ENCODE measurements at places on chromosomes 13 and 19. TPM values are rescaled to one million over a fixed set of nuclear protein-coding genes. Genes with fewer than 3 reads are reported as not detected.

- DNase-seq = peak; percentile 33
Measured at GRCh38 chr13:51148952-51149573, 38.0 kb upstream of the C13orf42 start.

OVOL3 gene
- polyA plus RNA-seq = not detected

CTXN1 gene
- polyA plus RNA-seq = 33.9 TPM

- DNase-seq = no peak
Measured at GRCh38 chr13:99217461-99218110, 16.9 kb downstream of the UBAC2 start.

DNA sequence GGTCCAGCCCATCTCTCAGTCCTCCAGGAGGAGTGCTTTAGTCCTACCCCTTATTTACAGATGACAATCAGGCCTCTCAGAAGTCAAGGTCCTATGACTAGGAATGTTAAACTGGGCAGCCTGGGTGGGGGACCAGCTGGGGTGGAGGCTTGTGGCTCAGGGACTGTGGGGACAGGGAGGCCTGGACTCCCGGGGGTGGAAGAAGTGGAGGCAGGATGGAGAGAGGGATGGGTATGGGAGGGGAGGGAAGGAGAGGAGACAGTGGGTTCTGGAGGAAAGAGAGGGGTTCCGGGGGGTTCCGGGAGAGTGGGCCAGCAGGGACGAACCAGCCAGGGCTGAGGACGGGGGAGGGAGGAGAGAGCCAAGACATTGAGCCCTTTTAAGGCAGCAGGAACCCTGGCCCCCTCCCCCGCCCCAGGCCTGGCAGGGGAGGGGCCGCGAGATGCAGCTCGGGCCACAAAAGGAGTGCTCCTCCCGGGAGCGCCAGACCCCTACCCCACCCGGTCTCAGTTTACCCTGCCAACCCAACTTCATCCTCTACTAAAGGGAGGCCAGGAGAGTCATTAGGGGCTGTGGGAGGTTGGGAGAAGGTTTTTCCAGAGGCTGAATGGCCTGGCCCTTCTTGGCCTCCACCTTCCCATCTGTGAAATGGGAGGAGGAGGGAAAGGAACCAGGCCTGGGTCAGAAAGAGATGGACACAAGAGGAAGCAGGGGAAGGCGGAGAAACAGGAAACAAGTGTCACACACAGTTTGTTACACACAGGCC lies 1.7 kb downstream of the DMPK start:
- no peak for DNase-seq

FBXW9 gene
- 15.1 TPM for polyA plus RNA-seq

DNA sequence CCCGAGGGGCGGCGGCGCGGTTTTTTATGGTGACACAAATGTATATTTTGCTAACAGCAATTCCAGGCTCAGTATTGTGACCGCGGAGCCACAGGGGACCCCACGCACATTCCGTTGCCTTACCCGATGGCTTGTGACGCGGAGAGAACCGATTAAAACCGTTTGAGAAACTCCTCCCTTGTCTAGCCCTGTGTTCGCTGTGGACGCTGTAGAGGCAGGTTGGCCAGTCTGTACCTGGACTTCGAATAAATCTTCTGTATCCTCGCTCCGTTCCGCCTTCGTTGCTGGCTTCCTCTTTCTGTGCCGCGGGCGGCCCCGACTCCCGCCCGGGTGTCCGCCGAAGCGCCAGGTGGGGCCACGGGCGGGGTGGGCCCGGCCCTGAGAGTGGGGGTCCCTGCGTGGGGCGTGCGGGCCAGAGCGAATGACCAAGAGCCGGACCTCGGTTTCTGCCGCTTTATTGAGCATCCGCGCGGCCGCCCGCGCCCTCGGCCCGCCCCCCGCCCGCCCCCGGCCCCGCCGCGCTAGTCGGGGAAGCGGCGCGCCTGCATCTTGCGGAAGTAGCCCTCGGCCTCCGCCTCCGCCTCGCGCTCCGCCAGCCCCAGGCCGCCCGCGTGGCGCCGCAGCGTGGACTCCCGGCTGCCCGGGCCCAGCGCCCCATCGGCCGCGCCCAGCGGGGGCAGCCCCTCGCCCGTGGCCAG lies 9.6 kb downstream of the PLPPR3 start:
- no peak for DNase-seq

RNF225 gene
- polyA plus RNA-seq = not detected

DNA sequence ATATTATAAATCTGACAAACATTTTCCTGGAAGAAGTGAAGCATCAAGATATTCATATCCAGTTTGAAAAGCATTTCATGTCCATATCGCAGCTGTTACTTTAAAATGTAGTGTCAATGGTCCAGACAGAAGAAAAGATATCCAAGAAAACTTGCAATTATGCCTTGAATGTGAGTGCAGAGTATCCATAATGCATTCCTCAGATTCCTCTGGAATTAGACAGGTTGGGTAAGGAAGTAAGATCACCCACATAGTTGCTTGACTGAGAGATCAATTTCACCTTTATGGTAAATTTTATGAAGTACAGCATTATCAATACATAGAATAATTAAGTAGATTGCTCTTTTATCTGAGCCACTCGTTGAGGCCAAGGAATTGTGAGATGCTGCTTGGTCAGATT lies 327.0 kb upstream of the SLITRK5 start:
- DNase-seq = no peak

DNA sequence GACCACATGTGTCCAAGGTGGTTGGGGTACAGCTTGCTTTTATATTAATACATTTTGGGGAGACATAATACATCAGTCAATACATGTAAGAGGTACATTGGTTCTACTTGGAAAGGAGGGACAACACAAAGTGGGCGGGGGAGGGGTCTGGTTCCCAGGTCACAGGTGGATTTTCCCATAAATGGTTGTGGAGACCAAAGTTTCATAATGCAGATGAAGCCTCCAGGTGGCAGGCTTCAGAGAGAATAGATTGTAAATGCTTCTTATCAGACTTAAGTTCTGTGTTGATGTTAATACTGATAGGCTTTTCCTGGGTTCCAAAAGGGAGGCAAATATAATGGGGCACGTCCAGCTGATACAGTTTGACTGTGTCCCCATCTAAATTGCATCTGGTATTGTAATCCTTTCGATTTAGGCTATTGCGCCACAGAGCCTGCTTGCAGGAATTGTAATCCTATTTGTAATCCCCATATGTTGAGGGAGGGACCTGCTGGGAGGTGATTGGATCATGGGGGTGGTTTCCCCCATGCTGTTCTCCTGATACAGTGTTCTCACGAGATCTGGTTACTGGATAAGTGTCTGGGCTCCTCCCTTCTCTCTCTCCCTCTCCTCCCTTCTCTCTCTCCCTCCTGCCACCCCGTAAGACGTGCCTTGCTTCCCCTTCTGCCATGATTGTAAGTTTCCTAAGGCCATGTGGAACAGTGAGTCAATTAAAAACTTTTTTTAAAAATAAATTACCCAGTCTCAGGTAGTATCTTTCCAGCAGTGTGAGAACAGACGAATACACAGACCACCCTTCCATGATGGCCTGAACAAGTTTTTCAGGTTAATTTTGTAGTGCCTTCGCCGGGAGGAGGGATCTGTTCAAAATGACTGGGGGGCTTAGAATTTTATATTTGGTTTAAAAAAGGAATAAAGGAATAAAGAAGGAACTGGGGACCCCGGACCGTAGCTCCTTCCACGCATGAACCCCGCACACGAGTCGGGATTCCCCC lies 44.9 kb downstream of the ZNF823 start:
- DNase-seq = no peak

ZNF473 gene
- 16.5 TPM for polyA plus RNA-seq

DNA sequence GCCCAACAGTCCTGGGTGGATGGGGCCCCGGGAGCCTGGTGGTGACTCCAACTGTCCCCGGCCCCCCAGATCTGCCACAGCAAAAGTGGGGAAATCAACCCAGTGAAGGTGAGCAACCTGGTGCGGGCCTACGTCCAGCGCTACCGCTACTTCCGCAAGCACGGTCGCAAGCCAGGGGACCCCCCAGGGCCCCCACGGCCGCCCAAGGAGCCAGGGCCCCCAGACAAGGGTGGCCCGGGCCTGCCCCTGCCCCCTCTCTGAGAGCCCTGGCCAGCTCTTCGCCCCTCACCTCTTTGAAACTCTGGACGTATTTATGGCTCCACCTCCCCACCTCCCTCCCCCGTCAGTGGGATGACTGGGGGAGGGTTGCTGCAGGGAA lies 7.5 kb downstream of the IRF3 start:
- DNase-seq = no peak

GRCh38 chr19:33432015-33432414 lies 58.5 kb downstream of the CEBPG start:
- no peak for DNase-seq

DNA sequence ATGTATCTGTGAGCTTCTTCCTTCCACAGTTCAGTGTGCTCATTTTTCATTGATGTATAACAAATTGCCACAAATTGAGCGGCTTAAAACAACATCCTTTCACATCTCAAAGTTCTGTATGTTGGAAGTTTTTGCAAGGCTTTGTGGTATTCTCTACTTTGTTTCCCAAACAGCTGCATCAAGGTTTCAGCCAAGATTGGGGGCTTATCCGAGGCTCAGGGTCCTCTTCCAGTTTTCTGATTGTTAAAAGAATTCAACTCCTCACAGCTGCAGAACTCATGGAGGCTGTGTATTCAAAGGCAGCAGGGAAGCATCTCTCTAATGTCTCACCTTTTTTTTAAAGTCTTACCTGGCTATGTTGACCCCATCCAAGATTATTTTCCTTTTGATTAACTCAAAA lies 1369.8 kb downstream of the PCDH9 start:
- no peak for DNase-seq

DNA sequence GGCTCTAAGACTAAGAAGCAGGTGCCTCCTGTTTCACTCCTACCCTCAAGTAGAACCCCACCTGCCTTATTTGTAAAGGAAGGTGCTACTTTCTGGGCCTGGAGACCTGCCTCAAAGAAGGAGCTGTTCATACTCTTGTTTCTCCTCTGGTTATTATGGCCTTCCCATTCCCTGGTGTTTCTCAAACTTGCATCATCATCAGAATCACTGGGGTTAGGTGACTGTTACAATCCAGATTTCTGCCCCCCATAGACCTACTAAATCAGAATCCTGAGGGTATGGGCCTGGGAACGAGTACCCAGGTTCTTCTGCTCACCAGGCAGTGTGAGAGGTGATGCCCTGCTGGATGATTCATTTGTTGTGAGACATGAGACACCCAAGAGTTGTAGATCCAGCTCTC lies 18.4 kb downstream of the SAMD4B start:
- no peak for DNase-seq

SYNGR4 gene
- polyA plus RNA-seq = 0.70 TPM

RAB3D gene
- 16.5 TPM for polyA plus RNA-seq

DNA sequence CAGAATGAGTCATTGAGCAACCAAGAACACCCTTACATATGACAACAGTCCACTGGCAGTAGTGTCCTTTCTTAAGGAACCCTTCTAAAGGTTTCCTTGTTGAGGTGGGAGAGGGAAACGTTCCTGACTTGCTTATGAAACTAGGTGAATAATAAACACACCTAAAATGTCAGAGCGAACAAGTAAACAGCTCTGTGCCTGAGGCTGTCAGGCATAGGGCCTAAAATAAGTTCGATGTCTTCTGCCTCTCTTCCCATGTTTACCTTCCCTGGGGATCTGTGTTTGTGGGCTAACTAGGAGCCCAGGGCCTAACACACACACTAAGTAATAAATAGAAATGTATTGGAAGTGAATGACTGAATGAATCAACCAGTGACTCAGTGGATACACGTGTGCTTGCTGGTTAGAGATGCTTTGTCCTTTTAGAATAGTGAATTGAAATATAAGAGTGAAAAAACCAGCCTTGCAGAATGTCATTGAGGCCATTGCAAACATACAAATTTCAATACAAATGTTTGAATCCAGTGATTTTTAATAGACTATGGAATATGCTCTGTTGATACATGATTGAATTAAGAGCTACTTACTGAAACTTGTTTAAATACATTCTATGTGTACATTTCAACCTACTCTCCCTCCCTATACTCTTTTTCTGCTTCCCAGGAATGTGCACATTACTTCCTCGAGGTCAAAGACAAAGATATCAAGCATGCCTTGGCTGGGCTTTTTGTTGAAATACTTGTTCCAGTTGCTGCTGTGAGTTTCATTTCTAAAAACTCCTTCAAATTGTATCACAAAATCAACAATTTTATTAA lies 102.9 kb downstream of the FRY start:
- no peak for DNase-seq

DNA sequence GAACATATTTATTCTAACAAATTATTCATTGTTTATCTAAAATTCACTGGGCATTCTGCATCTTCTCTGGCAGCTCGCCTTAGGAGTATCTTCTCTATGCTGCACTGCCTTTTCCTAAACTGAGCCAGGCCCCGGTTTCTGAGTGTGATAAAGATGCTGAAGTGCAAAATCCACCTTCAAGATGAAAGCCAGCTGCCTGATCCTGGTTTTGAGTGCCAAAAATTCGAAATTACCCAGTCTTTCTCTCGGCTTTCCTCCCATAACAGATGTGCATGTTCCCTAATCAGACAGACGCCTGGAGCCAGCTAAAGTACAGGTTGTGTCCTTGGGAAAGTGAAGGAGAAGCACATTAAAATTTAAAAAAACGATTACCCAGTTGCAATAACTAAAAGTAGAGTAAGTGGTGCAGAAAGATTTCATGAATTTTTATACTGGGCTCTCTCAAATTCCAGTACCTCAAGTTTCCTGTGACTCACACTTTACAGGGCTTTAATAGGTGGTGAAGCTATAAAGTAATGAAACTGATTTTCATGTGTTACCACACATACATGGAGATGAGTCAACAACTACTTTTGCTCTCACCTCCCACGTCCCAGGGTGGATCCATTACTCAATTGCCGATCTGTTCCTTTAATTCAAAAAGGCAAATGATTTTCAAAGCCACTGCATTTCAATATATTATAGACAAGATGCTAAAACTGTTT lies 65.0 kb upstream of the GTF2F2 start:
- DNase-seq = no peak

DNA sequence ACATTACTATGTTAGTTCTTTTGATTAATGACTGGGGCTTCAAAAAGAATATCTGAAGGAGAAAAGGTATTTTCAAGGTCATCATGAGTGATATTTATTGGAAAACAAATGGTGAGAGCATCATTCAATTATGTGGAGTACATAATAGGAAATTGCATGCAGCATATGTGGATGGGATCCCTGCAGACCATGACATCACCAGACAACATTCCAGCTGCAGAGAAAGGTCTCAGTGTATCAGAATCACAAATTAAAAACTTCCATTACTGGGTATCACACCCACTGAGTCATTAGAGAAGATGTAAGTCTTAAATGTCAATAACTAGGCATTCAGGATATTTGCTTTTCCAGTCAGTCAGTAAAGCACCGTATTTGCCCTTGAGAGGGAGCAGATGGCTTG lies 574.4 kb upstream of the SLC10A2 start:
- DNase-seq = no peak

GNG7 gene
- 5.9 TPM for polyA plus RNA-seq

- no peak for DNase-seq
Measured at GRCh38 chr19:17468302-17469091, 1.8 kb upstream of the SLC27A1 start.

DNA sequence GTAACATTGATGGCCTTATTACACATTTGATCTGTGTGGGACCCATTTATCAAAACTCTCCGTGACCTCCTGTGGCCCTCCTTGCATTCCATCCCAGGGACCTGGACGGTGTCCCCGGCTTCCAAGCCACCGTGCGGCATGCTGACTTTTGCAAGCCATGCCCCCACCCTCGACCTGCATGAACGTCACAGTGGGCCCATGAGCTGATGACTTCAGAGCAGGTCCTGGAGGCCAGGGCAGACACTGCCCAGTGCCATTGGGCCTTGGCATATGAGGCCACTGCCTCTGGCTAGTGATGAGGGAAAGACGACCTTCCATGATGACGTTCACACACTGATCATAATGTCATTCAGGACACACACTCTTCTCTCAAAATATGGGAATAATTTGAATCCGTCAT lies 62.8 kb downstream of the RAB20 start:
- DNase-seq = no peak

- DNase-seq = no peak
Measured at GRCh38 chr19:7715671-7716070, 13.7 kb upstream of the FCER2 start.

GRCh38 chr19:11382898-11383705 lies 1.0 kb downstream of the EPOR start:
- DNase-seq = no peak
